GDM1 (cell line): ENCODE measurements at places on chromosomes 5 and 9.

DNA sequence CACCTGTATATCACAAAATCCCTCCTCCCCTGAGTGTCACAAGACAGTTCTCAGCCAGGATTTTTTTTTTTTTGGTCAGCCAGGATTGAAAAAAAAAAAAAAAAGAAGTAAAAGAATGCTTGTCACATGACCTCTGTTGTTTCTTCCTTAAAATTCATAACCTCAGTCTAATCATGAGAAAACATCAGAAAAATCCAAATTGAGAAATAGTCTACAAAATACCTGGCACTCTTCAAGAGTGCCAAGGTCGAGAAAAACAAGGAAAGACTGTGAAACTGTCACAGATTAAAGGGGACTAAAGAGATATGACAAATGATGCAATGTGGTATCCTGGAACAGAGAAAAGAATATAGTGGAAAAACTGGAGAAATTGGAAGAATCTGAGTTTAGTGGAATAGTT is 58.5 kb upstream of the SUB1 start:
- no peak for DNase-seq

GRCh38 chr9:101707721-101708120 is 30.7 kb downstream of the GRIN3A start:
- no peak for DNase-seq

- DNase-seq: no peak
These were observed 47.7 kb downstream of the FBXL17 start for GRCh38 chr5:108334225-108334624.

GRCh38 chr5:147901599-147902039 is 4.7 kb downstream of the C5orf46 start:
- DNase-seq: no peak

- DNase-seq: no peak
These were observed 42.8 kb upstream of the RPS23 start for GRCh38 chr5:82320966-82321365.

GRCh38 chr9:130117376-130117775 is 54.8 kb upstream of the NCS1 start:
- DNase-seq: no peak

DNA sequence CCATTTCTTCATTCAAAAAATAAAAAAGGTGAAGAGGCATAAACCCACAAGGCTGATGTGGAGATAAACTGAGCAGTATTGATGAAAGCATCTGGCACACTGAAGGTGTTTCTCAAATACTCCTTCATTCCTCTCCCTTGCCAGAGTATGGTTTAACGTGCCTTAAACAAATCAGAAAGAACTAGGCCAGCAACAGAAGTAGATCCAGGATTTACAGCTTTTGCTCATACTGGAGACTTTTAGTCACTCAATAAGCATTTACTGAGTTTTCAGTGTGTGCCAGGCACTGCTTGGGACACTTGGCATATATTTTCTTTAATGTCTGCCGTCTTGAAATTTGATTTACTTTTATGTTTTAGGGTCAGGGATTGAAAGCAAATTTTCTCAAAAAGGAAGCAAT is 53.0 kb downstream of the BNC2 start:
- no peak for DNase-seq

GRCh38 chr5:91332267-91333045 is 50.7 kb downstream of the ARRDC3 start:
- no peak for DNase-seq

- DNase-seq: no peak
These were observed 43.4 kb upstream of the PLPP6 start for GRCh38 chr9:4618700-4619099.

GRCh38 chr9:21454149-21454548 is 13.9 kb downstream of the IFNA1 start:
- DNase-seq: no peak

DNA sequence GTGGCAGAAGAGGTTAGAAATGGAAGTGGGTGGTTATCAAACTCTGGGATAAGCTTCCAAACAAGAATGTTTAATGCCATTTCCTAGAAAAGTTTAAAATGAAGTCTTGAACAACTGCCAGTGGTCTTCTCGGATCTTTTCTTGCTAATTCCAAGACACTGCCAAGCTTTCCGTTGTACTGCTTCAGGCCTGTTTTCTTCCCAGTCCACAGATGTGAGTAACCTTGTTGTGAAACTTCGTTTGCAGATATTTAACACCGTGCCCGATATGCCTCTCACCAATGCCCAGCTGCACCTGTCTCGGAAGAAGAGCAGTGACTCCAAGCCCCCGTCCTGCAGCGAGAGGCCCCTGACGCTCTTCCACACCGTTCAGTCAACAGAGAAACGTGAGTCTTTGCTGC is 269.8 kb downstream of the NR3C1 start:
- no peak for DNase-seq

- DNase-seq: no peak
These were observed 77.6 kb downstream of the CDO1 start for GRCh38 chr5:115738830-115739229.

DNA sequence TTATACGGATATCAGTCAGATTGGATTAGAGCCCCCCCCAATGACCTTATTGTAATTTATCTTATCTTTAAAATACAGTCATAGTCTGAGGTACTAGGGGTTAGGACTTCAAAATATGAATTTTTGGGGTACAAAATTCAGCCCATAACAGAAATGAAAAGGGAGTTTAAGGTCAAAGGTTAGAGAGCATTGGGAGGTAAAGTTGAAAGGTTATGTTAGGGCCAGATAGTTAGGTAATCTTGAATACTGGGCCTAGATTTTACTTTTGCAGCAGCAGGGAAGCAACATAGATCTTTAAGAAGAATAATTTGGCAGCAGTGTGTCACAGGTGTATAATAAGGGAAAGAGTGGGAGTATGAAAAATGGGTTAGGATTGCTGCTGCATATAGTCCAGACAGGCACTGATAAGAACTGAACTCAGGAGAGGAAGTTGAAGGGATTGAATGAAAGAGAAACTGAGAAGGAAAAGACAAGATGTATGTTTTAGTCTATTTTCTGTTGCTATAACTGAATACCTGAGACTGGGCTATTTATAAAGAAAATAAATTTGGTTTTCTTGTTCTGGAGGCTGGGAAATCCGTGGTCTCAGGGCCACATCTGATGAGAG is 10.7 kb upstream of the GCNT4 start:
- no peak for DNase-seq
